Stimulated activated CD4-positive, alpha-beta T cell treated with anti-CD3 and anti-CD28 coated beads, TNF-alpha, amount 100 ng/mL, for 48 hours (primary cell): ENCODE measurements at places on chromosomes 4 and X.
A peak's percentile ranks its signal among the peaks of the same experiment; 100 is the strongest.

DNA sequence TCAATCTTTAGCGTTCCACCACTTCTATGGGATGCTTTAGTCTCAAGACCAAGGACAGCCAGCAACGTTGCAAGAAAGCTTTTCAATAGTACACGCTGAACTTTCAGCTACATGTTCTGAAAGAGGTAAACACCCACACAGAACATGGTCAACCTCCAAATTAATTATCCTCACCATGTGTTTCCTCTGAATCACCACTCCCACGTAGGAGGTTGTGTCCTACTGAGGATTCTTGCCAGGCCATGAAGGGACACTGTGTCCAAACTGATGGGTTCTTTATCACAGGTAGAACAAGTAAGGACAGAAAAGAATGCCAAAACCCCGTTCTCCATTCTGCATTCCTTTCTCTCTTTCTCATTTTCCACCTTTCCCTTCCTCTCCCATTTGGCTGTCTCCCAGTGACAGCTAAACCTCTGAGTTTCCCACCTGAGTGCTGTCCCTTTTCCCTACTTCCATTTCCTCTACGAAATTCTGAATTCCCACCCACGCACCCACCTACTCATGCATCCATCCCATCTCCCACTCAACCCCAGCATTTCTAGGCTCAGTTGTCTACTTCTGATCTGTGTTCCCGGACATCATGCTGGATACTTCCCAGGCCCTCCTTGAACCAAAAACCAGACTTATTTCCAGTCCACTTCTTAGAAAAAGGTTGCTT is 29.0 kb upstream of the GPM6B start:
- no peak for DNase-seq

DNA sequence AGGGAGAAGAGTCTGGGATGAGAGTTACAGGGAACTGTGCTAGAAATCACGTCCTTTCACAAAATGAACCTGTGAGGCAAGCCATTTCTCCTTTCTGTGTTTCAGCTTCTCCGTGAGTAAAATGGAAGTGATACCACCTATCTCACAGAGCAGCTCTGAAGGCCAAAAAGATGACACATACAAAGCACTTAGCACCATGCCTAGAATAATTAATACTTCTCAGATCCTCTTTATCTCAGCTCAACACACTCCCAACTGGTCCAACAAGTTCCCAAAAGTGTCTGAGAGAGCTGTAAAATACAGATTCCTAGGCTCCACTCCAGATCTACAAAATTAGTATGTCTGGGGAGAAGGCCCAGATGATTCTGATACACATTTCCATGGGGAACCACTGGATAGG is 38.3 kb downstream of the LHFPL1 start:
- no peak for DNase-seq

- DNase-seq: no peak
These were observed 110.5 kb downstream of the PTPN13 start for GRCh38 chr4:86704601-86705000.

- DNase-seq: no peak
These were observed 81.4 kb downstream of the DOCK11 start for GRCh38 chrX:118577041-118577440.

DNA sequence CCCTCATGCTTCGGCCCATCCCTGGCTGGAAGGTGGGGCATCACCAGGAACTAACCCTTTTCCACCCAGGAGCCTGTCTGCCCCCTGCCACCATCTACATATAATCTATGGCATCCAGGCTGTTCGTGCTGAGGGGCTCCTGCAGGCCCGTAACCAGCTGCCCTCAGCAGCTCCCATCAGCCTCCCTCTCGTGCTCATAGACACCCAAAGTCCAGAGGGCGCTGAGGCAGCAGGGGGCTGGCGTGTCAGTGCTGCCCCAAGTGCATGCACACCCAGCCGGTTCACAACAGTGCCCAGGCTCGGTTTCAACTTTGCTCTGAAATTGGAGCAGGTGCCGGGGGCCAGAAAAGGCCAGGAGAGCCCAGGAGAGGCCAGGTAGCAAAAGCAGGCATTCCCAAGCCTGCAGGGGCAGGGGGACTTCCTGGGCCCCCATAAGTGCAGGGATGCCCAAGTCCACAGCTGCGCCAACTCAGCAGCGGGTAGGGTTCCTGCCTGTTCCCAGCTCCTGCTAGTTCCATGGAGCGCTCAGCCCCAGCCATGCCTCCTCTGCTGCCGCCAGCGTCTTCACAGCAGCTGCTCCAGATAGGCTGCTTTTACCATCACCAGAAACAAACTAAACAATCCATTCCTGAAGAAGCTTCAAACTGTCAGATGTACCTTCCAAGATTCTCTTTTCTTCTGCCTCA is 558.2 kb upstream of the GNPDA2 start:
- DNase-seq: no peak

- no peak for DNase-seq
These were observed 156.6 kb downstream of the NDST3 start for GRCh38 chr4:118190903-118191302.

DNA sequence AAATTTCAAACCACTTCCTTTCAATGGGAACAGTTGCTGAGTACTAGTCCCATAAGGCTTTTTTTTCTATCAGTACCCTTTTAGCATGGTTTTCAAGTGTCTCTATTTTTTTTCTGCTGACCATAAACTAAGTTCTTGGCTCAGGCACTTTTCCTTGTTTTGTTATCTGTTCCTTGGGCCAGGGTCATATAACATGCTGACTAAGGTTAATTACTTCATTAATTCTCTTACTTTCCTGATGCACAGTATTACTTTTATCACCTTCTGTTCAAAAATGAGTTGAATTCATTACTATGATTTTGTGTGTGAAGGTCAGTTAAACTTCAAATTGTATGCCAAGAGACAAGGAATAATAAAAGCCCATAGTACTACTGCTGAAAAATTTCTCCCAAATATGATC is 19.7 kb upstream of the BTC start:
- DNase-seq: no peak

GRCh38 chr4:115418635-115419396 is 305.4 kb upstream of the NDST4 start:
- no peak for DNase-seq

DNA sequence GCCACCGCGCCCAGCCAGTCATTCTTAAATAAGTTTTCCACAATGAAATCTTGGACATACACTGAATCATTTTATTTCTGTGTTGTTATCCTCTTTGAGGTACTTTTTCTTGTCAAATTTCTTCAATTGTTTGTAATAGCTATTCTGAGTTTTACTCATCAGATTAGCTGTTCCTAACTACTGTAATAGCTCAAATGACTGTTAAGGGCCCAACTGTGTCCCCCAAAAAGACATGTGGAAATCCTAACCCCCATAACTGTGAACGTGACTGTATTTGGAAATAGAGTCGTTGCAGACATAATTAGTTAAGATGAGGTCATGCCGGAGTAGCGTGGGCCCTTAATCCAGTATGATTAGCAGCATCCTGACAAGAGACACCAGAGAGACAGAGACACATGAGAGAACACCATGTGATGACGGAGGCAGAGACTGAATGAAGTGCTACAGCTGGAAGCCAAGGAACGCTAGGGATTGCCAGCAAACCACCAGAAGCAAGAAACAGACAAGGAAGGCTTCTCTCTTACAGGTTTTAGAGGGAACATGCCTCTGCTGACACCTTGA is 22.9 kb downstream of the ACOT9 start:
- DNase-seq: no peak

- DNase-seq: no peak
These were observed 39.6 kb downstream of the HTRA3 start for GRCh38 chr4:8308856-8309771.

DNA sequence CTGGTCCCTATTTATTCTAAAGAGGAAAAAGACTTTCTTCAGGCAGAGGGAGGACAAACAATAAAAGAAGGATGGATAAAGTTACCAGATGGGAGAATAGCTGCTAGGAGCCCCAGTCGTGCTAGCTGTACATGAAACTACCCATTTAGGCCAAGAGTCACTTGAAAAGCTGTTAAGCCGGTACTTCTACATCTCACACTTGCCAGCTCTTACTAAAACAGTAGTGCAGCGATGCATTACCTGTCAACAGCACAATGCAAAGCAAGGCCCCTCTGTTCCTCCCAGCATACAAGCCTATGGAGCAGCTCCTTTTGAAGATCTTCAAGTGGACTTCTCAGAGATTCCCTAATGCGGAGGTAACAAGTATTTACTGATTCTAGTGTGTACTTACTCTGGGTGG is 1138.8 kb downstream of the ARAP2 start:
- DNase-seq: no peak

GRCh38 chrX:44054863-44055601 is 81.8 kb upstream of the NDP start:
- DNase-seq: no peak

DNA sequence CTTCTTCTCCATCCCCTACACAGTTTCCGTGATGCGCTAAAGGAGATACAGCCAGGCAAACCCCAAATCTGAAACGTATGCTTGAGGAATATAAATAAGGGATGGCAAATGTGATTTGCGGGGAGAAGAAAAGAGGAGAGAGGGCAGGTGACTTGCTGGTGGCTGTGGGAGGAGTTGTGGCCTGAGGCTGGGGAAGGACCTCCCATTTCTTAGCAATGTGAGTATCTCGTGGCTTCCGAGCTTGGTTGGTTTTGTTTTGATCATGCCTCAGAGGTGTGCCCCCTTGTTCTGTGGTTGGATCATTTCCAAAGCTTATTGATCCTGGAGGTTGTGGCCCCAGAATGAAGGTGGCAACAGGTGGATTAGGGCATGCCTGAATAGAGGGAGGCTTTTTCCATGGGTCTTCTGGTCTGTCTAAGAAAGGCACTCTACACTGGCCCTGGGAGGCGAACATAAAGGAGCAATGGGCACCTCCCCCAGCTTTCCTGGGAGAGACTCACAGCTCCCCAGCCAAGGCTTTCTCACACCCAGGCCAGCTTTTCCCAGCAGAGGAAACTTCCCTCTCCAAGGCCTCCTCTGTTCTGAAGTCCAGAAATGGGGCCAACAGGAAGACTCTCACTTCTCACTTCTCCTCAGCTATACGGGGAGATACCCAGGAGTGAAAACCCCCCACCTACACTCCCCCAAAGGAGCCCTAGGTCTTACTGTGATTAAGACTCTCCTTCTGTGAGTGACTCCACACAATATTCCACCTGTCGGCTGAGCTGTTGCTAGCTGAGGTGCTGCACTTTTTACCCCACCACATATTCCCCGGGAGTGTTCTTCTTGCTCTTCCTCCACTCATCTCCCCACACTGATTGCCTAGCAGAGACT is 40.0 kb downstream of the C4orf51 start:
- DNase-seq: peak; percentile 26

GRCh38 chr4:30770049-30770549 is 49.9 kb downstream of the PCDH7 start:
- no peak for DNase-seq

DNA sequence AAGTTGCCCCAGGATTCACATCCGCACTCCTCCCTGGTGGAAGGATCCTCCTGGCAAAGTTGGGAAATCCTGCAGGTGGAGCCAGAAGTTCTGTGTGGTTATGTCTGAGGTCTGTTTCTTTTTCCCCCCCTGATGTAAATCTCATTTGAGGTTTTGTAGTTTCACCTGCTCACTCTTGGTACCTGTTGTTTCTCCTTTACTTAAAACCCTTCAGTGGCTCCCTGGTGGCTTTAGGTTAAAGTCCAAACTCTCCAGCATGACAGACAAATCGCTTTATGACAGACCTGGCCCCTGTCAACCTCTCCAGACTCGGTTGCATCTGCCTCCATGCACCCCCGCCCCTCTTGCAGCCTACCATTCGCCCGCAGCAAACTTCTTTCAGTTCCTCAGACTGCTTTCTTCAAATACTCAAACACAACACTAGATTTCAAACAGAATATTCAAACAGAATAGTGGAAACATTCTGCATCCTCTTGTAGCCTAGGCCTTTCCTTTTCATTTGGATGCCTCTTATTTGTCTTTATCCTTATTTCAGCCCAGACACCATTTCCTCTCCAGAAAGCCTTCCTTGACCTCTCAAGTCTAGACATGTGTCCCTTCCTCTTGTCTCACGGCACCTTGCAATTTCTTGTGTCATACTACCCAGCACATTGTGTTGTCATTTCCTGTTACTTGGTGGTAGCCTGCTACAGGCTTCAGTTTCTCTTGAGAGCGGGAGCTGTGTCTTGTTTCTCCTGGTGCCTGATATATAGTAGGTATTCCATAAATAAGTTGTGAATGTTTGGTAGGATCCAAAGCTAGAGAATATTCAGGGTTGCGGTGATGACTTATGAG is 24.8 kb downstream of the IL13RA1 start:
- no peak for DNase-seq

DNA sequence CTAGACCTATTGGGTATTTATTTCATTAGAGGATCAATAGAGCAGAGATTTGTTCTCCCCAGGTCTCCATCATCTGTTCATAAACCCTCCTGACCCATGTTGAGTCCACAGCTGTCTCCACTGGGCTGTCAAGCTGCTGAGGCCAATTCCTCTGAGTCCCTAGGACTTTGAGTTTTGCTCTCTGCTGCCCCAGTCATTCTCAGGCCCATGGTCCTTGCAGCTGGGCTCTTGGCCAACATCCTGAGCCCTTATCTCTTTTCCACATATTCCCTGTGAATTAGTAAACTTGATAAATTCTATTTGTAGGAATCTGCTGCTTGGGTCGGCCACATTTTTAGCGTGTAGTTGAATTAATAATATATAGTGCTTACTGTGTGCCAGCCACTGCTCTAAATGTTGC is 41.9 kb downstream of the FHL1 start:
- no peak for DNase-seq

- DNase-seq: peak; percentile 90
These were observed 5.0 kb downstream of the SPON2 start for GRCh38 chr4:1167244-1167949.

- DNase-seq: no peak
These were observed 27.3 kb upstream of the JADE1 start for GRCh38 chr4:128782076-128782715.

- DNase-seq: no peak
These were observed 106.4 kb downstream of the SCLT1 start for GRCh38 chr4:128986908-128987307.

- no peak for DNase-seq
These were observed 206.2 kb downstream of the TENM3 start for GRCh38 chr4:182449186-182449929.

- no peak for DNase-seq
These were observed 16.6 kb upstream of the HSFX2 start for GRCh38 chrX:149611623-149612175.

GRCh38 chrX:151753313-151754046 is 18.9 kb downstream of the CNGA2 start:
- peak; percentile 4 for DNase-seq

DNA sequence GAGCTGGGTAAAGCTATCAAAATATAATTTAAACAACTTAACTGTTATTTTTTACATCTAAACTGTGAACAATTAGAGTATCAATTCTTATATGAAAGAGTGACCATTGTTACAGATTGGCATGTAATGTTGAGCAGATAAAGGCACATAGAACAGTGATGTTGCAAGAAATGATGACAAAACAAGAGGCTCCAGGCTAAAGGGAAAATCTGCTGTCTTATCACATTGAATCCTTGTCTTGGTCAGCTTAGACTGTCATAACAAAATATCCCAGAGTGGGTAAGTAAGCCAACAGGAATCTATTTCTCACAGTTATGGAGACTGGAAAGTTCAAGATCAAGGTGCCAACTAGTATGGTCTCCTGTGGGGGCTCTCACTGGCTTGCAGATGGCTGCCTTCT is 154.1 kb upstream of the PPP3CA start:
- DNase-seq: no peak
